Thyroid gland (tissue), 4 donors: ENCODE measurements at places on chromosomes 16 and 17. TPM values are rescaled to one million over a fixed set of nuclear protein-coding genes. Genes with fewer than 3 reads are reported as not detected.

DYNLRB2 gene
- 6.4 TPM for total RNA-seq

DNA sequence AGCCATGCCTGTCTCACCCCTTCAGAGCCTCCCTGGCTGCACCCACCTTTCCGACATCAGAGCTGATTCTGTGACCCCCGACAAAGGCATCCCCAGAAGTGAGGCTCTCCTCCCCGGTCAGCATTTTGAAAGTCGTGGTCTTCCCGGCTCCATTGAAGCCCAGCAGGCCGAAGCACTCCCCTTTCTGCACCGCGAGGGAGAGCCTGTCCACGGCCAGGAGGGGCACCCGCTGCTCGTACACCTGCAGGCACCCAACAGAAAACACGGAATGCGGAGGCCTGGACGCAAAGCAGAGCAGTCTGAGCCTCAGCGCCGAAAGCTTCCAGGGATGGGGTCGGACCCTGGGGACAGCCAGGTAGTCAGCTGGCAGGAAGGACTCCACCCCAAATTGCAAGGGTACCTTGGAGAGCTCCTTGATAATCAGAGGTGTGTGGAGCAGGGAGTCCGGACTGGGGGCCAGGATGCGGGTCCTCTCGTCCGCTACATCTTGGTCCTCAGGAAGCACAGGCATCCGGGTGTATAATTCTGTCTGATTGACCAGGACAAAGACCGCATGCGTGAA lies 13.1 kb upstream of the RNPS1 start:
- H3K36me3 ChIP-seq: peaks cover 59% of the 10 kb centered on the region
- H3K4me1 ChIP-seq: no peaks in the 10 kb centered on the region
- no peak overlapping the region for H3K27ac ChIP-seq

- no peaks in the 10 kb centered on the region for H3K36me3 ChIP-seq
- DNase-seq: peak; percentile 29
- no peaks in the 10 kb centered on the region for H3K27me3 ChIP-seq
- H3K27ac ChIP-seq: peak overlapping the region; percentile 6
- peaks cover 18% of the 10 kb centered on the region for H3K4me1 ChIP-seq
Observed at GRCh38 chr17:41739661-41740352, 5.4 kb upstream of the HAP1 start.

GRCh38 chr17:41496803-41497484 lies 7.2 kb upstream of the KRT36 start:
- H3K4me1 ChIP-seq: peaks cover 4% of the 10 kb centered on the region
- H3K27me3 ChIP-seq: no peaks in the 10 kb centered on the region
- no peak overlapping the region for H3K27ac ChIP-seq
- no peak overlapping the region for H3K4me3 ChIP-seq

- H3K4me3 ChIP-seq: no peak overlapping the region
- no peak overlapping the region for H3K27ac ChIP-seq
- DNase-seq: no peak
- peaks cover 49% of the 10 kb centered on the region for H3K36me3 ChIP-seq
- peaks cover 13% of the 10 kb centered on the region for H3K4me1 ChIP-seq
- H3K27me3 ChIP-seq: no peaks in the 10 kb centered on the region
Observed at GRCh38 chr17:47813512-47814031, 8.0 kb downstream of the OSBPL7 start.

KRT40 gene
- total RNA-seq: not detected

- H3K4me1 ChIP-seq: no peaks in the 10 kb centered on the region
- no peak for DNase-seq
- H3K36me3 ChIP-seq: no peaks in the 10 kb centered on the region
- H3K4me3 ChIP-seq: no peak overlapping the region
Observed at GRCh38 chr17:72906306-72906705, 186.2 kb downstream of the SLC39A11 start.

TBC1D3C gene
- not detected for total RNA-seq

EXOC7 gene
- total RNA-seq: 131 TPM

- H3K27ac ChIP-seq: no peak overlapping the region
- no peak for DNase-seq
- no peaks in the 10 kb centered on the region for H3K4me1 ChIP-seq
- H3K4me3 ChIP-seq: no peak overlapping the region
Observed at GRCh38 chr16:31265329-31266245, 5.8 kb downstream of the ITGAM start.

PRKCB gene
- 2.0 TPM for total RNA-seq

GRCh38 chr16:57341062-57341440 lies 17.5 kb upstream of the CCL22 start:
- no peak overlapping the region for H3K4me3 ChIP-seq
- H3K36me3 ChIP-seq: no peaks in the 10 kb centered on the region
- no peak for DNase-seq
- no peaks in the 10 kb centered on the region for H3K27me3 ChIP-seq

DNA sequence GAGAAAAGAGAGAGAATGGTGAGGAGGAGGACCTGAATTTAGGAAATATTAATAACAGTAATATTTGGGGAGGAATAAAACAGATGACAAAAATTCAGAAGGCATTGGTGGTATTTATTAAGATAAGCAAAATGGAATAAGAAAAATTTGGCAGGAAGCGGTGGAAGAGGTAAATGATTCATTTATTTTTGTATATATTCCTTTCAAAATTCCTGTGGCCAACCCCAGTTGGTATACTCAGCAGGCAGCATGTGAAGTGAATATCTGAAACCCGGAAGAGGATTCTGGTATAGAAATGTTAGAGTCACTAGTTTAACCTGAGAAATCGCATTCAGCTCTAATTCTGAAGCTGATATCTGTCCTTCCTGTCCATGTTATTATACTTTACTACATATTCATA lies 792.0 kb downstream of the KCNJ2 start:
- H3K27me3 ChIP-seq: no peaks in the 10 kb centered on the region
- H3K36me3 ChIP-seq: no peaks in the 10 kb centered on the region
- no peaks in the 10 kb centered on the region for H3K4me1 ChIP-seq

DNA sequence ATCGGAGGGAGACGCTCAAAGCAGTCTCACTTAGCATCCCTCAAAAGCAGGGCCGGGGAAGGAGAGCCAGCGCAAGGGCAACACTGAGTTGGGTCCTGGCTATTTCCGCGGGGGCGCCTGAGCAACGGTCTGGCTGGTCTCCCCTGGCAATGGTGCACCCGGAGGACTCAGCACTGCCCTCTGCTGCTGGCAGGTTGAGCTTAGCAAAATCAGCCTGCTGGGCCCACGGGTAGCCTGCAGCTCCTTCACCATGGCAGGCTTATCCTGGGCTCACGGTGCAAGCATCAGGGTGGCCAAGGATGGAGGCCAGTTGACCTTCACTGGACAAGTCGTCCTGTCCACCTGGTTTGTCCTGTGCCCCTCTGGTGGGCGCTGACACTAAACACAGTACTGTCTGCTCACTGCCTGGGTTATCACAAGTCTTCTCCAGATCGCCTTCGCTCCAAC lies 14.4 kb upstream of the ALDH3A1 start:
- H3K27me3 ChIP-seq: no peaks in the 10 kb centered on the region
- H3K4me3 ChIP-seq: no peak overlapping the region
- peaks cover 5% of the 10 kb centered on the region for H3K4me1 ChIP-seq
- H3K36me3 ChIP-seq: no peaks in the 10 kb centered on the region

HSD11B2 gene
- 7.9 TPM for total RNA-seq

DNA sequence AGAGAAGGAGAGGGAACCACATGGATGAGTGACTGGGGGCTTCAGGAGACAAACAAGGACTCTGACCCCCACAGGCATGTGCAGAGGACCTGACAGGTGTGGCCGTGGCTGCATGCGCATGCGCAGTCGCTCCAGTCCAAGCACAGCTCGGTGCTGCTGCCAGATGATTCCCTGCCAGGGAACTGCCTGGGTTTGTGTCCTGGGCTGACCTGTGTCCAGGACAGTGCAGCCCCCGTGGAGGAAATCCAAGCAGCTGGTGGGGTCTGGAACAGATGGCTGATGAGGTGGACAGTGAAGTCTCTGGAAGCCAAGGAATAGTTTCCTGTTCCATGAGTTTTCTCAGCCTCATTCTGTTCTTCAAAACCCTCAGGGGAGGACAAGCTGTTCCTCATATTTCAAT lies 27.3 kb downstream of the LASP1 start:
- H3K27ac ChIP-seq: no peak overlapping the region
- DNase-seq: peak; percentile 29
- peaks cover 10% of the 10 kb centered on the region for H3K36me3 ChIP-seq
- no peaks in the 10 kb centered on the region for H3K27me3 ChIP-seq

- no peaks in the 10 kb centered on the region for H3K27me3 ChIP-seq
- no peak overlapping the region for H3K27ac ChIP-seq
- no peaks in the 10 kb centered on the region for H3K36me3 ChIP-seq
- H3K4me1 ChIP-seq: peaks cover 29% of the 10 kb centered on the region
Observed at GRCh38 chr17:31807846-31808245, 51.2 kb downstream of the COPRS start.

GRCh38 chr17:72358465-72358864 lies 237.6 kb downstream of the SOX9 start:
- no peak for DNase-seq
- H3K36me3 ChIP-seq: no peaks in the 10 kb centered on the region

GRCh38 chr16:56861092-56861610 lies 3.9 kb upstream of the SLC12A3 start:
- no peaks in the 10 kb centered on the region for H3K4me1 ChIP-seq
- H3K4me3 ChIP-seq: no peak overlapping the region
- H3K27me3 ChIP-seq: no peaks in the 10 kb centered on the region
- H3K36me3 ChIP-seq: no peaks in the 10 kb centered on the region
- no peak overlapping the region for H3K27ac ChIP-seq

PRR11 gene
- total RNA-seq: 1.2 TPM

- no peak overlapping the region for H3K4me3 ChIP-seq
- H3K27me3 ChIP-seq: no peaks in the 10 kb centered on the region
- no peaks in the 10 kb centered on the region for H3K36me3 ChIP-seq
- H3K4me1 ChIP-seq: no peaks in the 10 kb centered on the region
Observed at GRCh38 chr17:71334048-71334751, 786.6 kb upstream of the SOX9 start.

GRCh38 chr16:50560903-50561863 lies 13.0 kb downstream of the NKD1 start:
- no peaks in the 10 kb centered on the region for H3K4me1 ChIP-seq
- H3K27ac ChIP-seq: no peak overlapping the region

GRCh38 chr17:16920628-16921020 lies 51.3 kb downstream of the TNFRSF13B start:
- no peak overlapping the region for H3K4me3 ChIP-seq
- H3K4me1 ChIP-seq: no peaks in the 10 kb centered on the region
- no peak overlapping the region for H3K27ac ChIP-seq

BCL6B gene
- total RNA-seq: 4.7 TPM

UTS2R gene
- total RNA-seq: 0.22 TPM

DNA sequence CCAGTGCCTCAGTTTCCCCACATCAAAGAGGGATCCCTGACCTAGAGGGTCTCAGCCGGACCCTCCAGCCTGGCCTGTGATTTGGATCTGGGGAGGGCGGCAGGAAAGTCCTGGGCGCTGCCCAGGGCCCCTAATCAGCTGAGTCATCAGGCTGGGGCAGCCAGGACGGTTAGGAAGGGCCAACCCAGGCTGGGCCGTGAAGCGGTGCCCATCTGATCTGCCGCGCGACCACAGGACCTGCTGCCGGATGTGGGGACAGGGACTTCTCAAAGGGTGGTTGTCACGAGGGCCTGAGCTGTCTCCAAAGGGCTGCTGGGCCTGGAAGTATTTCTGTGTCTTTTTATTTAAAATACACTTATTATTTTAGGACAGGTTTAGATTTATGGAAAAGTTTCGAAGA lies 4.4 kb downstream of the TPSAB1 start:
- H3K27ac ChIP-seq: no peak overlapping the region
- no peaks in the 10 kb centered on the region for H3K36me3 ChIP-seq
- no peaks in the 10 kb centered on the region for H3K4me1 ChIP-seq
- DNase-seq: no peak

DNA sequence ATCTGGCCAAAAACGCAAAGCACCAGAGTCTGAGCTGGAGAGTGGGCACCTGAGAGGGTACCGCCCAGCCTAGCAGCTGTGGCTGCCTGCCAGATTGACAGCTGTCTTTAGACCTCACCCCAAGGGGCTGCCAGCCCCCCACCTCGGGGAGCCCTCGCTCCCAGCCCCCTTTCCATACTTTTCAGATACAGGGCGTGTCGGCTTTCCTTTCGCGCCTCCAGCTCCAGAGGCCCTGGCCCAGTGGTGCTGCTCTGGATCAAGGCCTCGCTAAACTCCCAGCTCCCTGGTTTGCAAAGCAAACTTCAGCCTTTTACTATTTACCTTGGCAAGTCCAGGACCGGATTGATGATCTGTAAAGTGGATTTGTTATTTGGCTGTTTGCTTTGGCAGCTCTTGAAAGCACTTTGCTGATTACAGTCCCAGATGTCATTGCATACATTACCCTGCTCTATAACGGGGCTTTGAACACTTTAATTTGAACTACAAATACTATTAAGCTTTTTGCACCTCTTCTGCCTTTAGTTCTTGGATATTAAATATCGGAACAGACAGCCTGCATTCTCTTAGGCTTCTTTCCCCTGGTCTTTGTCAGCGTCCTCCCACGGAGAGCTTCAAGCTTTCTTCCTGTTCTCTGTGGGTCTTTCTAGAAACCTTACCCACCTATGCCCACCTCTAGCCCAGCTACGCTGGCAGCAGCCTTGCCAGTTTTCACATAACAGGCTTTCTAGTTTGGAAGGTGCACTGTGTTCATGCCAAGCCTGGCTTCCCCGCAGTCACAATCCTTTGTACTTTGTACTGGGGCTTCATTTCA lies 63.6 kb upstream of the TBX2 start:
- peaks cover 44% of the 10 kb centered on the region for H3K4me1 ChIP-seq
- H3K36me3 ChIP-seq: no peaks in the 10 kb centered on the region
- no peak overlapping the region for H3K4me3 ChIP-seq
- peak; percentile 58 for DNase-seq
- peak overlapping the region; percentile 83 for H3K27ac ChIP-seq

PTGES3L gene
- total RNA-seq: not detected

- H3K4me1 ChIP-seq: peaks cover 49% of the 10 kb centered on the region
- H3K4me3 ChIP-seq: no peak overlapping the region
- no peaks in the 10 kb centered on the region for H3K27me3 ChIP-seq
- peak overlapping the region; percentile 57 for H3K27ac ChIP-seq
- H3K36me3 ChIP-seq: no peaks in the 10 kb centered on the region
Observed at GRCh38 chr17:40303009-40303657, 5.8 kb upstream of the RARA start.

DNA sequence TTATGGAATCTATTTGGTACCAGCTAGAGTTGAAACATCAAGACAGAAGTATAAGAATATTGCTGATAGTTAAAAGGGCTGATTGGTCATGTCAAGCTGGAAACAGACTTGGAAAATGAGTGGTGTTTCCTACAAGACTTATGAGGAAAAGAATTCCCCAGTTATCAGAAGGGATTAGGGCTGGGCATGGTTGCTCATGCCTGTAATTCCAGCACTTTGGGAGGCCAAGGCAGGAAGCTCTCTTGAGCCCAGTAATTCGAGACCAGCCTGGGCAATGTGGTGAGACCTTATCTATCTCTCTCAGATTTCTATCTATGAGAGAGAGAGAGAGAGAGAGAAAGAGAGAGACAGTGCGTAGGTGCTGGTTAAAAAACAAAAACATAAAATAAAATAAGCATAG lies 139.5 kb upstream of the PMFBP1 start:
- no peaks in the 10 kb centered on the region for H3K4me1 ChIP-seq
- H3K27me3 ChIP-seq: no peaks in the 10 kb centered on the region
